Stimulated activated CD4-positive, alpha-beta T cell treated with anti-CD3 and anti-CD28 coated beads, TNF-alpha, amount 100 ng/mL, for 48 hours (primary cell): ENCODE measurements at places on chromosomes 2 and 18.

GRCh38 chr2:11404376-11405073 lies 60.1 kb upstream of the ROCK2 start:
- DNase-seq, result no peak

- DNase-seq, result no peak
Measured at GRCh38 chr2:7683196-7683595, 766.0 kb downstream of the RNF144A start.

DNA sequence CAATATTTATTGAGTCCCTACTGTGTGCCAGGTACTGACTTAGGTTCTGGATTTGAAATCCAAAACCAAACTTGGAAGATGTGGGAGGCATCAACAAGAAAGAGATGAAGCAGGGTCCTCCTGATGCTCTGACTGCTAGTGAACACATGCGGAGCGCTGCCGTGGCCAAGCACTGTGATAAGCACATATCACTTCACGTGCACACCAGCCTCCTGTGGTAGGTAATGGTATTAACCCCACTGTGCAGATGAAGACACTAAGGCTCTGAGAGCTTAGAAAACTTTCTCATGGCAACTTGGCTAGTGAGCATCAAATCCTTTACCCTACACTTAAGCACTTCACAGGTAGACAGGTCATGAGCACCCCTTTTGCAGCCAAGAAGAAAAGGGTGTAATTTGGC lies 216.1 kb downstream of the HAUS1 start:
- no peak for DNase-seq

DNA sequence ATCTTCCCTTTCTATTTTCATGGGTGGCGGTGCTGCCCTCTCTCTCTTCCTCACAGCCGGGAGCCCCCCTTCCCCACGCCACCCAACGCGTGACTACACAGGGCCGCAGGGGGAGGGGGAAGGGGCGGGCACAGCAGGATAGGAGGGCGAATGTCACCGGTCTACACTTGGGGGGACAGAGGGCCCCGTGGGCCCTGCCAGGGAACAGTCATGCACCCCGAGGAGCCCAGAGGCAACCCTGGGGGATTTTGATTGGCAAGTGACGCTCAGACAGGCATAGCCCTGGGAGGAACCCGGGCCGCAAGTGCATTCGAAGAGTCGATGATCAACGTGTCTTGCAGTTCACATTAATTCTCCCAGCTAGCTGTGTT lies 91.1 kb upstream of the ANKRD30BL start:
- DNase-seq, result no peak

DNA sequence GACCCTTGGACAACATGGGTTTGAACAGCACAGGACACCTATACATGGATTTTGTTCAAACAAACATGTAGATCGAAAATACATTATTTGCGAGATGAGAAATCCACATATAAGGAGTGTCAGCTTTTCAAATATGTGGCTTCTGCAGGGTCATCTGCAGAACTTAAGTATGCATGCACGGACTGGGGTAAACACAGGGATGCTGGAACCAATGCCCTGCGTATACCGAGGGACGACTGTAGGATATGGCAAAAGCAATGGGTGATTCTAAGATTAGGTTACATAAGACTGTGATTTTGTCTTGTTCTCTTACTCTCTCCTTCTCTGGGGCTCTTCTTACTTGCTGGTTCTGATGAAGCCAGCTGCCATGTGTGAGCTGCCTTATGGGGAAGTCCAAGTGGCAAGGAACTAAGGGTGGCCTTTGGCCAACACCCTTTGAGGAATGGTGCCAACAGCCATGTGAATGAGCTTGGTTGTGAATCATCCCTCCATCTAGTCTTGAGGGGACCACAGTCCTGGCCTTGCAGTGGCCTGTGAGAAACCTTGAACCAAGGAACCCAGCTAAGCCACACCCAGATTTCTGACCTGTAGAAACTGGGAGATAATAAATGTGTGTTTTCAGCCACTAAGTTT lies 66.5 kb downstream of the EVA1A start:
- DNase-seq, result no peak
